ENCODE measurements at places on chromosomes 7 and 10.

GRCh38 chr10:31617757-31618156 is 298.7 kb downstream of the ZEB1 start:
- no peak for DNase-seq

DNA sequence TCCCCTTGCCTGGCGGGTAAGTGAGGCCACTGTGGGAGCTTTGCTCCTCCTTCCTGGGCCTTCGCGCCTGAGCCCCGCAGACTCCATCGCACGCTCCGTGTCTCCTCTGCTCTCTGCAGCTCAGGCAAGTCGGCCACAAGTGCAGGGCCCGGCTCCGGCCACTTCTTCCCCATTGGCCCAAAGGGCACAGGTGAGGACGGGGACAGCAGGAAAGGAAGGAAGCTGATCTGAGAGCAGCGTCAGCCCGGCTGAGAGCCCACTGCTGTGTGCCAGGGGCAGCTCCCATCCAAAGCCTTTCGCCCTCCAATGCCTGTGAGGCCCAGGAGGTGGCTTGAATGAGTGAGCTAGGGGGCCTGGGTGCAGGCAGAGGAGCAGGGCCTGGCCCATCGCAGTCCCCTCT is 33.7 kb upstream of the RHEB start:
- DNase-seq: no peak

DNA sequence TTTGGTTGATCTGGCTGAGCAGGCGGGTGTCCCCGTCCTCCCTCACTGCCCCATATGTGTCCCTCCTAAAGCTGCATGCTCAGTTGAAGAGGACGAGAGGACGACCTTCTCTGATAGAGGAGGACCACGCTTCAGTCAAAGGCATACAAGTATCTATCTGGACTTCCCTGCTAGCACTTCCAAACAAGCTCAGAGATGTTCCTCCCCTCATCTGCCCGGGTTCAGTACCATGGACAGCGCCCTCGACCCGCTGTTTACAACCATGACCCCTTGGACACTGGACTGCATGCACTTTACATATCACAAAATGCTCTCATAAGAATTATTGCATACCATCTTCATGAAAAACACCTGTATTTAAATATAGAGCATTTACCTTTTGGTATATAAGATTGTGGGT is 26.9 kb upstream of the TRIM56 start:
- DNase-seq: peak; percentile 50

GRCh38 chr7:23808421-23808820 is 98.4 kb downstream of the STK31 start:
- no peak for DNase-seq

- DNase-seq: no peak
These were observed 6.1 kb upstream of the CPA4 start for GRCh38 chr7:130286881-130287280.

- no peak for DNase-seq
These were observed 55.7 kb downstream of the RALA start for GRCh38 chr7:39678930-39679709.

- DNase-seq: no peak
These were observed 73.2 kb downstream of the RHOBTB1 start for GRCh38 chr10:60870803-60871202.

- DNase-seq: no peak
These were observed 82.0 kb upstream of the PDZD8 start for GRCh38 chr10:117457071-117457810.

- peak; percentile 85 for DNase-seq
These were observed 16.1 kb upstream of the IMPDH1 start for GRCh38 chr7:128425850-128426249.

Measured in CD4-positive, alpha-beta T cell treated with Interleukin-6 for 4 hours (primary cell).